ENCODE measurements at places on chromosomes 16 and 17.

GRCh38 chr17:10744501-10745000 is 14.7 kb upstream of the TMEM220 start:
- no peak for DNase-seq

DNA sequence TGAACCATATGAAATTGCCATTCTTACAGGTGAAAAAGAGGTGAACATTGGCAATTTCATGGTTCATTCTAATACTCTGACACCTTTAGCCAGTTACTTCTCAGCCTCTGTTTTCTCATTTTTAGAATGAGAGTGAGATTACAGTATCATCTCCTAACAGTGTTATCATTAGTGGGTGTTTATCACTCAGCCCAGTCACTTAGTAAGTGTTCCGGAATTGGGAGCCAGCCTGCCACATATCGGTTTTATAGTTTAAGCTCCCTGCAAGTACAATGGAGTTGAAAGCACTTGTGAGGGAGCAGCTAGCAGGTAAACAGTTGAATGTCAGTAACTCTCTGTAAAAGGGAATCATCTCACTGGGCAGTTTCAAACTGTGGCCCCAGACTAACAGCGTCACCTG is 583.1 kb upstream of the HSBP1 start:
- no peak for DNase-seq

- DNase-seq = no peak
These were observed 25.2 kb upstream of the HEATR6 start for GRCh38 chr17:60103957-60104356.

DNA sequence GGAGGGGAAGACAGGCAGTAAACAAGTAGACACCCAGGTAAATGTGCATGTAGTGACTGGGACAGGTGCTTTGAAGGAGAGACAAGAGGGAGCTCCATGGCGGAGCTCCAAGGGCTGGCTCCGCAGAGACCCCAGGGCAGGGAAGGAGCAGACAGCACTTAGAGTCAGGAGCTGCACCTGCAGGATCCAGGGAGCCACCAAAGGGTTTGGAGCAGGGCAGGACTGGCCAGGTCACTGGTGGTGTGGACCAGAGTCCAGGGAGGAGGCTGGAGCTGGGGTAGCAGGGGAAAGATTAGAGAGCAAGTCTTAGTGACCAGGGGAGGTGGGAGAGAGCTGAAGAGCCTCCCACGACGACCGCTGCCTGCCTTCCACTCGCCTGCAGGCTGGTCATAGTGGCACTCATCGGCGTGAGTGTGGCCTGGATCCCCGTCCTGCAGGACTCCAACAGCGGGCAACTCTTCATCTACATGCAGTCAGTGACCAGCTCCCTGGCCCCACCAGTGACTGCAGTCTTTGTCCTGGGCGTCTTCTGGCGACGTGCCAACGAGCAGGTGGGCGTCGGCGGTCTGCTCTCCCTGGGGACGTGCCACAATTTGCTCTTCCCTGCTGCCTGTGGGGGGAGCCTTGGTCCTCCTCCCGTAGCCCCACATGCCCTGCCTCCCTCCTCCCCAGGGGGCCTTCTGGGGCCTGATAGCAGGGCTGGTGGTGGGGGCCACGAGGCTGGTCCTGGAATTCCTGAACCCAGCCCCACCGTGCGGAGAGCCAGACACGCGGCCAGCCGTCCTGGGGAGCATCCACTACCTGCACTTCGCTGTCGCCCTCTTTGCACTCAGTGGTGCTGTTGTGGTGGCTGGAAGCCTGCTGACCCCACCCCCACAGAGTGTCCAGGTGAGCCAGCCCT is 14.7 kb upstream of the FAM83G start:
- peak; percentile 1 for DNase-seq

- no peak for DNase-seq
These were observed 10.0 kb downstream of the GRB7 start for GRCh38 chr17:39747745-39748144.

DNA sequence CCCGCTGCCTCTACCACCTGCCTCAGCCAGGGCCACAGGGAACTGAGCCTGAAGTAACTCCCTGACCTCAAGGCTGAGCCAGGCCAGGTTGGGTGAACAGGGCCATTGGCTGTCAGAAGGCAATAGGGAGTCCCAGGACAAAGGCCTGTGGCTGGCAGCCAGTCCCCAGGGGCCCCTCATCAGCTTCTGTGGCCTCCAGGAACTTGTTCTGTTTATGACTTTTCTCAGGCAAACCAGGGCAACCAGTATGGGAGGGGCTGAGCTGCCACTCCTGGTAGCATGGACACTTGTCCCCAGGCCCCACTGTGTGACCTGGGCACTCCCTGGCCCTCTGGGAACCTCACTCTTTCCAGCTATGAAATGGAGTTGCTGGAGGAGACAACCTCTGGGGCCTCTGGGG is 40.1 kb downstream of the CPNE2 start:
- DNase-seq = no peak

DNA sequence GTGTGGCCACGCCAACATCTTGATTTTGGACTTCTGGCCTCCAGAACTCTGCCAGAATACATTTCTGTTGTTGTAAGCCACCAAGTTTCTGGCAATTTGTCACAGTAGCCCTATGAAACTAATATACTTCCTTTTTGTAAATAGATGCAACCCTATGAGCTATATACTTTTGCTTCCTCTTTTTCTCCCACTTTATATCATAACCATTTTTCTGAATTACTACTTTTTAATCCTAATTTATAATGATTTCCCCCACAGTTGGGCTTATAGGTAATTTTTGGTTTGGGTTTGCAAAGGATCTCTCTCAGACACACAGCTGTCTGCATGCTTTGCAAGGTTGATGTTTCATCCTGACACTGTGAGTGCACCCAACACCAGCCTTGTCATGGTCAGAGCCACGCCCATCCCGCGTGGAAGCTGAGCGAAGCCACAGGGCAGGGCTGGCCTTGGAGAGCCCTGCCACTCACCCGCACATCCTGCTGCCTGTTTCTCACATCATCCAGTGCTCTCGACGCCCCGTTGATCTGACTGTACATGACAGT is 5.8 kb downstream of the TRIM25 start:
- no peak for DNase-seq

DNA sequence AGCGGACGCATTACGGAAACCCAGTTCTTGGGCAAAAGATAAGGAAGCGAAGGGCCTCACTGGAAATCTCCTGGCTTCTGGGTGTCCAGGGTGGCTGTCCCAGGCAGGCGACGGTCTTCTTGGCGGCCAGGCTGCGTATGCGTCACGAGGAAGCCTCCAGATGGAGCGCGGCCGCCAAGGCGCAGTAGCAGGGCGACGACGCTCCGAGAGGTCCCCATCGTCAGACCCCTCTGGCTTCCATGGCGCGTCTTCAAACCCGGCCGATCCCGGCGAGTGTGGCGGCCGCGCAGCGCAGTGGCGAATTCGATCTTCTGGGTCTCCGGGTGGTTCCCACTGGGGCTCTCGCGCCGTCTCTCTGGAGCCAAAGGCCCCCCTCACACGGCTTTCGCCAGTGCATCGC is 13.8 kb upstream of the ANKRD40CL start:
- no peak for DNase-seq

DNA sequence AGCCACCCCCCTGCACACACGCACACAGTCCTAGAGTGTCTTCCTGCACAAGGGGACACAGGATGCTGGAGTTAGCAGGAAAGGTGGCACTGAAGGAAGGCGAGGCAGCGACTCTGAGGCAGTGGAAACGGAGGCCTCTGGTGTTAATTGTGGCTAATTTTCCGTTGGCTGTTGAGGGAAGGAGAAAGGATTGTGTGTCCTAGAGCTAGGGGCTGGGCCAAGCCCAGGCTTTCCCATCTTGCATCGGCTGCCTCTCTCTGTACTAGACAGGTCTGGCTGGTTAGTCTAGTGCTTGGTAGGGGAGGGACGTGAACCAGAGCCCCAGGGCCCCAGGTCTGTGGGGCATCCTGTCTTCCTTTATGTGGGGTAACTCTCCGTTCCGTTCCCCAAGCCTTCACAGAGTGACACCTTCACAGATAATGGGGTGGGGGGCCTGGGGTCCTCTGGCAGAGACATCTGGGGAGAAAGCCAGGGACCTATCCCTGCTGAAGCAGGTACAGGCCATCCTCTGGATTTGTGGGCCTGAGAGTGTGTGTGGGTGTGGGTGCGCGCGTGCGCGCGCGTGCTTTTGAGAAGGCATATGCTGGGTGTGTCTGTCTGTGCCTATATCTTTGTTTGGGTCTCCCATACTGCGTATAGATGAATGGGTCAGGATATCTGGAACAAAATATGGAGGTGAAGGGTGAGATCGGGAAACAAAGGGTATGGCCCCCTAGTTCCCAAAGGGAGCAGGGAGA is at the start of gene CHD3:
Gene CHD3, plus strand, starts transcription at position 606 of the 737 bp plus-strand sequence. CDS start 212 bp downstream, outside the sequence.
- no peak for DNase-seq

DNA sequence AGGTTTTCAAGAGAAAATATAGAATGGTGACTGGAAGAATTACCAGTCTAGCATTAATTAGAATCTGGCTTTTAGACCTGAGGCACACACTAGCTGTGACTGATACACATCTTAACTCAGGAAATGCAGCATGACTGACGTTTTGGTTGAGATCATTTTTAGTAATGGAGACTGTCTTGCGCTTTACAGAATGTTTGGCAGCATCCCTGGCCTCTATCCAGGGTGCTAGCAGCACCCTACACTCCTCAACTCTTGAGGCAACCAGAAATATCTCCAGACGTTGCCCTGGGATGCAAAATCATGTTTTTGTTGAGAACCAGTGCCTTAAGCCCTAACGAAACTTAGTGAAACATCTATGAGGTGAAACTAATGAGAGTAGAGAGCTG is 109.0 kb downstream of the HS3ST3A1 start:
- DNase-seq = no peak

DNA sequence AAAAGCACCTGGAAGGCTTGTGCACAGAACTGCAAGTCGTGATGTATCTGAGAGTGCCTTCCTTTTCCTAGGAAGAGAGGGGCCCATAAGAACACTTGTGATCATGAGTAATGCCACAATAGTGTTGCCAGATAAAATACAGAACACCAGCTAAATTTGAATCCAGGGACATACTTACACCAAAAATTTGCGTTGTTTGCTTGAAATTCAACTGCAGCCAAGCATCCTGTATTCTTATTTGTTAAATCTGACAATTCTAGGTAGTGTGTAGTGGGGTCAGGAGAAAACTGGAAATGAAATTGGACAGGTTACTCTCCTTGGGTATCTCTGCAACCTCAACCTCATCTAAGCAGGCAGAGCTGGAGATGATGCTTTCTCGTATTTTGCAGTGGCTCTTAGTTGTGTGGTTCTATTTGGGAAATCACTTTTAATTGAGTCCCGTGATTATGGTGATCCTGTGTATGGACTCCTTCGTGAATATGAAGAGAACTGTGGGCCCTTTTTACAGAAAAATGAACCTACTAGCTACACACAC is 12.0 kb downstream of the SLC35B1 start:
- DNase-seq = no peak

GRCh38 chr16:86700046-86700945 is 121.9 kb downstream of the FOXL1 start:
- no peak for DNase-seq

- no peak for DNase-seq
These were observed 87.5 kb upstream of the SDK2 start for GRCh38 chr17:73731733-73732132.

- no peak for DNase-seq
These were observed 13.0 kb upstream of the EEF2K start for GRCh38 chr16:22193063-22193411.

DNA sequence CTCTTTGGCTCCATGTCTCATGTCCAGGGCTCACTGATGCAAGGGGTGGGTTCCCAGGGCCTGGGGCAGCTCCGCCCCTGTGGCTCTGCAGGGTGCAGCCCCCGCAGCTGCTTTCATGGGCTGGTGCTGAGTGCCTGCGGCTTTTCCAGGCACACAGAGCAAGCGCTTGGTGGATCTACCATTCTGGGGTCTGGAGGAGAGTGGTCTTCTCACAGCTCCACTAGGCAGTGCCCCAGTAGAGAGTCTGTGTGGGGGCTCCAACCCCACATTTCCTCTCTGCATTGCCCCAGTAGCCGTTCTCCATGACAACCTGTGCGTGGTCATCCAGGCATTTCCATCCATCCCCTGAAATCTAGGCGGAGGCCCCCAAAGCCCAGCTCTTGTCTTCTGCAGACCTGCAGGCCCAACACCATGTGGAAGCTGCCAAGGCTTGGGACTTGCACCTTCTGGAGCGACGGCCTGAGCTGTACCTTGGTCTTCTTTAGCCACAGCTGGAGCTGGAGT is 5.2 kb downstream of the IL32 start:
- no peak for DNase-seq

DNA sequence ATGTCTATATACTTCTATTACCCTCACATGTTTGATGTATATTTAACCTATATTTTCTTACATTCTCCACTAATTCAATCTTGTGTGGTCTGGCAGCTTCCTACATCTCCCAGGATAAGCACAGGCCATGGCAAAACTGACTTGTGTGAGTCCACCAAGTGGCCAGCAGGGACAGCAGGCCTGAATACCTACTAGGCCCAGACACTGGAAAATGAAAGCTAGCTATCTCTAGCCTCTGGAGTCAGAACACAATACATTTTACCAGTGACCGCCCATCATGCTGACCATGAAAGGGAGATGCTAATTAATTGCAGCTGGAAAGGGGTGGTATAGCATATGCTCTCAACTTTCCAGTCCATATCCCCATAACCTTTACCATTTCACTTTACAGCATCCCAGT is 132.3 kb downstream of the PCTP start:
- DNase-seq = no peak

DNA sequence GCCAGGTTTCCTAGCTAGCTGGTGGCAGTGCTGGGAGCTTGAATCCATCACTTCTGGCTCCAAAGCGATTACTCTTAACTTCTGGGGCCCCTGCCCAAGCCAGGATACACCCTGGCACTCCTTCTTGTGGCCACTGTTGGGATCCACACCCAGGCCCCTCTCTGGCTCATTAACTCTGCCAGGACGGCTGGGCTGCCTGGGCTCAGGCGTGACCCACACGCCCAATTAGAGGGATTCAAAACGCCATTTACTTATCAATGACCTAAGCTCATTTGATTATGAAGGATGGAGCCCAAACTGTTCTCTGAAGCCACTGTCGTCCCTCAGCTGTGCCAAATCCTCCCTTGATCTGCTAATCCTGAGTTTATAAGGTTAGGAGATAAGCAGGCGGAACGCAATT is 79.7 kb upstream of the BRD7 start:
- DNase-seq = no peak

- no peak for DNase-seq
These were observed 168.2 kb upstream of the IRX6 start for GRCh38 chr16:55155815-55156214.

DNA sequence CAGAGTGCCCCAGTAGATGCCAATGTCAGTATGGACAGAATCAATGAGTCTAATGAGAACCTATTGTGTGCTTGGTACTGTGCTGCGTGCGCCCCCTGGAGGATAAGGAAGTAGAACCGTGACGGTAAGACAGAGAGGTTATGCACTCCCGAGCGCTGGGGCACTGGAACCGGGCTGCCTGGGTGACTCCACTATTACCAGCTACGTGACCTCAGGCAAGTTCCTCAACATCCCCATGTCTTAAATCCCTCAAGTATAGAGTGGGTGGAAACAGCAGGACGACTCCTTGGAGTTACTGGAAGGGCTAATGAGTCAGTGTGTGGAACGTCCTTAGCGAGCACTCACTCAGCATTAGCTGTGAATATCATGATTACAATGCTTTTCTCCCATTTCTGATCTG is 16.2 kb downstream of the CHST4 start:
- no peak for DNase-seq

- DNase-seq = no peak
These were observed 224.2 kb downstream of the ENGASE start for GRCh38 chr17:79298799-79299198.

- peak; percentile 94 for DNase-seq
These were observed at the start of gene RNPS1 for GRCh38 chr16:2267913-2268666. Gene RNPS1 (minus strand): TSS chr16:2268126. CDS start chr16:2264643, 3,483 bp downstream.

GRCh38 chr17:57033296-57033695 is 51.8 kb upstream of the AKAP1 start:
- no peak for DNase-seq

- DNase-seq = no peak
These were observed 29.1 kb downstream of the RPTOR start for GRCh38 chr17:80573701-80574100.

Data from NCI-H1092 (cell line).